Kidney capillary endothelial cell (primary cell): ENCODE measurements at places on chromosomes 4 and X.
A peak's percentile ranks its signal among the peaks of the same experiment; 100 is the strongest.

DNA sequence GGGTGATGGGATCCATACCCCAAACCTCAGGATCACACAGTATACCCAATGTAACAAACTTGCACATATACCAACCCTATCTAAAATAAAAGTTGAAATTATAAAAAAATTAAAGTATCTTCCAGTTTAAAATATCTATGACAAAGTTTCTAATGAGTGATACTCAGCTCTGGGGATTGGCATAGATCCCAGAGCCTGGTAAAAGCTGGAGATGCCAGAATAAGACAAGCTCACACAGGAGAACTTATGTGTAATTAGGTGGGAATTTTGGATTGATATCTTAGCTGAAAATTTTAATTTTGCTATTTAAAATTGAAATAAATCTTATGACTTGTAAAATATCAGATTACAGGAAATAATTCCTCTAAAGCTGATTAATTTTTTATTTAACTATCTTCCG lies 686.5 kb downstream of the GABRG1 start:
- DNase-seq = no peak

- DNase-seq = no peak
Observed at GRCh38 chr4:108443585-108443984, 176.8 kb upstream of the RPL34 start.

DNA sequence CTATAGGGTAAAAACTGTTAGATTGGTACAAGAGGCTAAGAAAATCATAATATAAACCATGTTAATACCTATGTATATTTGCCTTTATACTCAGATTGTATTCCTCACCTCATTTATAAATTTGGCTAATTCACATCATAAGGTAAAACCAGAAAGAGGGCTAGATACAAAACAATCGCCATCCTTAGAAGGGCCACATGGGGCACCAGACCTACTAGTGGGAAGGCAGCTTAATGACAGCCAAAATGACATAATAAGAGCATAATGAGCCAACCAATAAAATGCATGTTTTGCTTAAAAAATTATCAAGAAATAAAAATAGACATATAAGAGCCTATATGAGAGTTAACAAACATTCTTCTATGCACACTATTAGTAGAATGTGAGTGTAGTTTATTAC lies 107.3 kb upstream of the PRDX4 start:
- DNase-seq = no peak

DNA sequence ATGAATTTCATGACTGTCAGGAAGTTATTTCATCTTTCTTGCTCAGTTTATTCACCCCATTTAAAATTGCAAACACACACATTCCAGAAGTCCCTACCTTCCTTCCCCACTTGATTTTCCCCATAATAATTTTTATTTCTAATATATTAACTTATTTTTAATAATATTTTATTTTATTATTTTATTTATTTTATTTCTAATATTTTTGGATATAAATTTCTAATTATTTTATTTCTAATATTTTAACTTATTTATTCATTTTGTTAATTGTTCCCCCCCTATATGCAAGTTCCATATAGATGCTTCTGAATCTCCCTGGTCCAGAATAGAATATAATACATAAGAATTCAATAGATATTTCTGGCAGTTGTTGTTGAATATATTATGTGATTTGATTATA lies 293.7 kb upstream of the CPEB2 start:
- no peak for DNase-seq

GRCh38 chr4:24105327-24106038 lies 215.6 kb upstream of the PPARGC1A start:
- no peak for DNase-seq

DNA sequence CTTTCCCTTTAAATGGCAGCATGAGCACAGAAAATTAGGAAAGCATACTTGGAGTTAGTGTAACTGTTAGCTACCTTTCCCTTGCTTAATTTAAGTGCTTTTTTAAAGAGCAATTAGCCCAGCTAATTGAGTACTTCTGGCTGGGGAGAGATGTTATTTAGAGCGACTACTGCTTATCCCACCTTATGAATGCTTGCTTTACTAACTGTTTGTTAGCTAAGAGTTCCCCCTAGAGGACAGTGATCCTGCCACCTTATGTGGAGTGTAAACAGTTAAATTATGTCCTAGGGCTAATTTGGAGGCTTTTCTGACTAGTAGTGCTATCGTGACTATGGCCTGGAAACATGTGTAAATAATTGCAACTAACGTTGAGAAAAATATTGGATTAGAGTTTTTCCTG lies 909.4 kb downstream of the FSTL5 start:
- no peak for DNase-seq

DNA sequence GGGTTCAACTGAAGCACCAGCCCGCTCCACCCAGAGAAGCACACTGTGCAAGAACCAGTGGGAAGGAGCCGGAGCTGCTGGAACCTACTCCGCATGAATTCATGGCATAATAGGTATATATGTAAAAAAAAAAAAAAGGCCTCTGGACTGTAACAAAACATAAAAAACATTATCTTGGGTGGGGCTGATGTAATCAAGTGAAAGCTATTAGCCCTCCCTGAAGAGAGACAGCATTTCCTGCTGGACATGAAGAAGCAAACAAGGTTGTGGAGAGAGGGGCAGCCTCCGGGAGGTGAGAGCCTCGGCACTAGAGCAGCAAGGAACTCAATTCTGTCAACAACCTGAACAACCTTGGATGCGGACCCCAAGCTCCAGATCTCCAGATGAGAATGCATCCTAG lies 50.7 kb downstream of the PLAC1 start:
- no peak for DNase-seq

- no peak for DNase-seq
Observed at GRCh38 chrX:154827194-154828015, 7.1 kb downstream of the SMIM9 start.

DNA sequence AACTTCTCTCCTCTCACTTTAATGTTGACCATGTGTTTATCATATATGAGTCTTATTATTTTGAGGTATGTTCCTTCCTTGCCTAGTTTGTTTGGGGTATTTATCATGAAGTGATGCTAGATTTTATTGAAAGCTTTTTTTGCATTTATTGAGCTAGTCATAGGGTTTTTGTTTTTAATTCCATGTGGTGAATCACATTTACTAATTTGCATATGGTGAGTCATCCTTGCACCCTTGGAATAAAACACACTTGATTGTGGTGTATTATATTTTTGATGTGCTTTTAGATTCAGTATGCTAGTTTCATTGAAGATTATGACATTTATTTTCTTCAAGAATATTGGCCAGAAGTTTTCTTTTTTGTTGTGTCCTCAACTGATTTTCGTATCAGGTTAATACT lies 464.6 kb downstream of the PCDH18 start:
- no peak for DNase-seq

DNA sequence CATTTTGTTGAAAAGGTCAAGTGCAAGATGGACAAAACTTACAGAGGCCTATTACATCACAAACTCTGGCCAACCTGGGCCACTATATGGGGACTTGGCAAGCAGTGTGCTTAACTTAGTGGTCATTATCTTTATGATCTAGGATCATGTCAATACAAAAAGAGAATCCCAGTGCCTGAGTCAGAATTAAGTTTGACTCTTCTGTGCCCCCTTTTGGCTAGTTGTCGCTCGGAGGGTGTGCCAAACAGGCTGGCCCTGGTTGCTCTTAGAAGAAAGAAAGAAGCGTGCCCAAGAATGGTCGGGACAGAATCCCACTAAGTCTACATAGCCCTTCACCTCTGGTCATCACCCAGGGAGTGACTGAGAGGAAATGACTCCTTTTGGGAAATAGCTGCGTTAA lies 100.1 kb downstream of the EIF4E start:
- no peak for DNase-seq

DNA sequence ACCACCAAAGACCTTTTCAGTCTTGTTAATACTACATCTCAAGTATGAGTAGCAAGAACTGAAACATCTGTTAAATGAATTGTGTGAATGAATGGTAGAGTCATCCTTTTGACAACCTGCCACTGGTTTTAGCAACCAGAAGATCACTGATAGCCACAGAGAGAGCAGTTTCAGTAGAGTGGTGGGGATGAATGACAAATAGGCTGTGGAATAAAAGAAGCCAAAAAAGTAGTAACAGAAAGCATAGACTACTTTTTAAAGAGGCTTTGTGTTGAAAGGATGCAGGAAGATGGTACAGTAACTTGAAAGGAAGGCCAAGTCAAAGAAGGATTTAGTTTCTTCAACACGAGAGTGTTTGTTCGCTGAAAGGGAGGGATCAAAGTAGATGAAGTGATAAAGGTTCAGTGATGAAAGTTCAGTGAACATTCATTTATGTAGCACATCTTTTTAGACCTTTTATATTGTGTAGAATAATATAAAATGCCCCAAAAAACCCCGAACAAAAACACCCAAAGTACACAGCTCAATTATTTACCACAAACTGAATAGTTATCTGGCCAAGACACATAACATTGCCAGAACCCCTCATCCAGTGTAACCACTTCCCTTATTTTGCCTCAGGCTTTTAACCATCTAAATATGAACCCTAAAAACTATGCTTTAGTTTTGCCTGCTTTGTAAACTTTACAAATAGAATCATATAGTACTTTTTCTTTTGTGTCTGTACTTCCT lies 40.1 kb upstream of the EIF1AX start:
- DNase-seq = no peak

GRCh38 chr4:24570172-24570571 lies 14.2 kb downstream of the DHX15 start:
- no peak for DNase-seq

DNA sequence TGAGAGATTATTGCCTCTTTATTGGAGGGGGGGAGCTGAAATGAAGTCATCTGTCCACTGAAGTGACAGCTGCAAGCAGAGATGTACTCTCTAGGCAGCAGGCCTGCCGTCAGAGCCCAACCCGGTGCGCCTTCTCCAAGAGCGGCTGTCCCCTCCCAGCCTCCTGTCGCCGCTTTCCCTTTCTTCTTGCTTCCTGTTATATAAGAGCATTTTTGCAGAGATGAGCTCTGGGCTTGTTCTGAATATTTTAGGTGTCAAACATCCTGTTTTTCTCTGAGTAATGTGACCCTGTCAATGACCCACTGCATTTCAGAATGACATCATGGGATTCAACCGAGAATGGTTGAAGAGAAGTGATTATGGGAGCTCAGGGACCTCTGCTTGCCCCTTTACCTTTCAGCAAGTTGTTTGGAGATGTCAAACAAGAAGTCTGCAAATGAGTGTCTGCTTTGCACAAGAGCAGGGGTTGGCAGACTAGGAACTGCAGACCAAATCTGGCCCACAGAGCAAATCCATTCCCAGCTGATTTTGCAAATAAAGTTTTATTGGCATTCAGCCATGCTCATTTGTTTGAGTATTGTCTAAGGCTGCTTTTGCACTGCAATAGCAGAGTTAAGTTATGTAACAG lies 79.9 kb downstream of the SLC9A6 start:
- peak; percentile 42 for DNase-seq

DNA sequence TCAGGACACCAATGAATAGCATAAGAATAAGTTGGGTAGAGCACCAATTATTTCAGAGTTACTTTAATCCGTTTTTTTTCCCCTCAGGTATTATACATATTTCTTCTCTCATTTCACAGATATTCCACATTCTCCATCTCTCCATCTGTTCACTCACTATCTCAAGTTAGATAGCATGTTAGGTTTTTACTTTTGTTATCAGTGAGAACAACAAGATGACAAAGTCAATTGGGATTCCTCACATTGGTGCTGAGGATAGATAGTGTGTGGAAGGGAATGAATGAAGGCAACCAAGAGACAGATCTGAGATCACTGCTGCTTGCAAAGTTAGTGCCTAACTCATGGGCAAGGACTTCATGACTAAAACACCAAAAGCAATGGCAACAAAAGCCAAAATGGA lies 112.0 kb upstream of the ETNPPL start:
- DNase-seq = no peak

GRCh38 chr4:26126994-26127393 lies 193.8 kb upstream of the RBPJ start:
- no peak for DNase-seq

DNA sequence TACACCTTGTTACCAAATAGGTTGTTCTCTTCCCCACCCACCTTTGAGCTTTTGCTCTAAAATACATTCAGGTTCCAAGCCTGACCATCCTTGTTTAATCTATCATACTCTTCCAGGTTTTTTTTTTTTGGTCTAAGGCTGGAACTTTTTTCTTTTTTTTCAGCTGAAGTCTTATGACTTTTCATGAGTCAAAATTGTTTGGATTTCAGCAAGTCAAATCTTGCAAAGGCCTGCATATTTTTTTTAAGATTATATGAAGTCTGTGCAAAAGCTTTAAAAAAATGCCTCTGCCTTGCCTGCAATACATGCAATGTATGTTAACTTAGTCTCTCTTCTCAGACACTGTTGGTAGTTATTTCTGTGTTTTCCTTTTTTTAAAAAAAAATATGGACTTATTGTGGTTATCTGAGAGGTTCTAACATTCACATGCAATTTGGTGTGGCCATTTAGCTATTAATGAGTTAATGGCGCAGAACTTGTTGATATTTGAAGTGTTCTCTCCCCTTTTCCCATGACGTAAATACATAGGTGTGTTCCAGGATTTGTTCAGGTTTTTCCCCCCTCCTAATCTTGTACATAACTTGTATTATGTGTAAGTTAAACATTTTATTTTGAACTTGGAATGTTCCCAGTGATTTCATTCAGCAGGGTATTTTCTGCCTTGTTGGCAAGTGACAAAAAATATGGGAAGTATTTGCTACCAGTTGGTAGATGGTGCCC lies 58.7 kb downstream of the CCKAR start:
- DNase-seq = no peak

DNA sequence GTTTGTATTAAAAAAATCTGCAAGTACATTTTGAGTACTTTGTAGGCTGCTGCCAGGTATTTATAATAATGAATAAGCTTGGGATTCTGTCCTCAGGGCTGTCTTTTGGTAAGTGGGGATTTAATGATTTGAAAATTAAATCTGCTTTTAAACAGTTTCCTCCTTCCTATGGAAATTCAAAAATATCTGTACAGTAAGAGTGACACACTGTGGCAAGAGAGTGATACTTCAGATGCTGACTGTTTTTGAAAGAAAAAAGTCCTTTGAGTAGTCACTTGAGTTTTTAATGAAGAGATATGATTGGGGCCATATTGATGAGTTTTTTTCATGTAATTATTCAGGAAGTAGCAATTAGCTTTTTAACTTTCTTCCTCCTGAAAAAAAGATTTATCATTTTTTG lies 49.2 kb downstream of the SMARCAD1 start:
- no peak for DNase-seq

DNA sequence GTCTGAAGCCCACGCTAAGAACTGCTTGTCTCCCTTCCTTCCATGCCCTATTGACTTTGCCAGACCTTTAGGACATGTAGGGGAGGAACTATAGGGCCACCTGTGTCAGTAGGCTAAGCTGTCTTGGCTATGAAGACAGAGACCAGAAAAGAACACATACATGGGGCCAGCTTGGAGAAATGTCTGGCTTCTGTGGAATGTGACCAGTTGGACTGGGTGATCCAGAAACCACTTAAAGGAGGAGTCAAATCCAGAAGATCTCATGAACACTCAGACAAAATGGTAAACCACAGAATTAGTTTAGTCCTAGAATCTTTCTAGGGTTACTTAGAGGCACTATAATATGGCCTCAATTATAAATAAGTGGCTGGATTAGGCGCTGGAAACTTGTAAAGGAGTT lies 42.0 kb downstream of the PHKA2 start:
- no peak for DNase-seq

- DNase-seq = no peak
Observed at GRCh38 chr4:33722254-33722653, 2522.1 kb downstream of the ARAP2 start.
